Astrocyte of the spinal cord (primary cell): ENCODE measurements at places on chromosomes 13 and 19.

DNA sequence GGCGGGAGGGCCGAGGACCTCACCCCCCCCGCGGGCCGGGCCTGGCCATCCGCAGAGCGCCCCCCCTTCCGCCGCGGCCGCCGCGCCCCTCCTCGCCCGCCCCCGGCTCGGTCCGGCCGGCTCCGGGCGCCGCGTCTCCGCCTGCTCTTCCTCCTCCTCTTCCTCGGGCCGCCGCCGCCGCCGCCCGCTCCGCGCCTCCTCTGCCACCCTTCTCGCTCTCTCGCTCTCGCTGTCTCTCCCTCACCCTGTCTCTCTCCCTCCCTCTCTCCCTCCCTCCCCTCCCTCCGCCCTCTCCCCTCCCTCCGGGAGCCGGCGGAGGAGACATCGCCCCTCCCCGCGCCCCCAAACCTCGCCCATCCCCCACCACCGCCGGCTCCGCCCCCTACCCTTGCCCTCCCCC is at the start of gene SHANK1:
TSS of gene SHANK1 (minus strand) at position 237 of the 400 bp plus-strand sequence. CDS start 2,883 bp downstream, outside the sequence.
- DNase-seq = no peak

DNA sequence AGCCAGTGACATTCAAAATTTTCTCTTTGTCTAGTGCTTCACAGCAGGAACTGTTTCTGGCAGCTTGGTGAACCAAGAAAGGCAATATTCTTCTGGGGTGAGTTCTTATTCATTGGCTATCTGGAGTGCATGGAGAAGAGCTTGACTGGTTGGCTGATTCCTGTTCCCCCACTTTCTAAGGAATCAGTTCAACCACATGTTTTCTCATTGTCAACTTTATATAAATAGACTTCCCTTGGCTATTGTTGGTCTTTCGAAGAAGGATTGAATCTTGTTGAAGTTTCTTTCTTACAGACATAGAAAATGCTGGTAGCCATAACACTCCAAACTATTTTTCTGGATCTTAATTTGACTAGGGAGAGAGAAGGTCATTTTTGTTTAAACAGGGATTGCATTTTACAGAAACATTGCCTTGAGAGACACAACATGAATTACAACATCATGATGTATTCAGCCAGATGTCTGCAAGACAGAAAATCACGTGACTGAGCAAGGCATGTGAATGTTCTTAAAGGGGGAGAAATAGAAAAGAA is 85.2 kb downstream of the EDNRB start:
- DNase-seq = peak; percentile 3

DNA sequence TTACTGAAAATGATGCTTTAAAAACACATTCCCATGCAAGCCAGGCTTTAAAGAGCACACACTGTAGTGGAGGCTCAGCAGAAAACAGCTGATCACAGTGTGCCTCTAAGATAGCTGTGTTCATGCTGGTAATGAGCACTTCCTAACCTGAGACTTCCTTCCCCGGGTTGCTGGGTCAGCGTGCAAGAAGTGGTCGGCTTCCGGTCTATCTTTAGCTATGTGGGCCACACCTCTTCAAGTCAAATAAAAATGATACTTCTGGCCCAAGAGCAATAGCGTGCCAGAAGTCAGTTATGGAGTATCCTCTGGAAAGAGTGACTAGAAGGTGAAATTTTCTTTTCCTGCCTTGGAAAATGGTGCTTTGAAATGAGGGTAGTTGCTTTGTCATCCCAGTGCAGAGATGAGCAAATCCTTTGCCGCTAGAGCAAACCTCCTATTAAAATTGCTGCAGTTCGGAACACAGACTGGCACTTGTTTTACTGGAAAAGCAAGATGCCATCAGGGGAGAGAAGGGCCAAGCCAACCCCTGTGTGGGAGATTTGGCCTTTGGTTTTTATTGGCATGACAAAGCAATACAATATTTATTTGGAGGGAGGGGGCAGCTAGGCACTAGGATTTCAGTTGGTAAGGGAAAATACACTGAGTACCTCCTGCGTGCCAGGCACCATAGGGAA is 64.2 kb downstream of the ARHGAP35 start:
- no peak for DNase-seq

DNA sequence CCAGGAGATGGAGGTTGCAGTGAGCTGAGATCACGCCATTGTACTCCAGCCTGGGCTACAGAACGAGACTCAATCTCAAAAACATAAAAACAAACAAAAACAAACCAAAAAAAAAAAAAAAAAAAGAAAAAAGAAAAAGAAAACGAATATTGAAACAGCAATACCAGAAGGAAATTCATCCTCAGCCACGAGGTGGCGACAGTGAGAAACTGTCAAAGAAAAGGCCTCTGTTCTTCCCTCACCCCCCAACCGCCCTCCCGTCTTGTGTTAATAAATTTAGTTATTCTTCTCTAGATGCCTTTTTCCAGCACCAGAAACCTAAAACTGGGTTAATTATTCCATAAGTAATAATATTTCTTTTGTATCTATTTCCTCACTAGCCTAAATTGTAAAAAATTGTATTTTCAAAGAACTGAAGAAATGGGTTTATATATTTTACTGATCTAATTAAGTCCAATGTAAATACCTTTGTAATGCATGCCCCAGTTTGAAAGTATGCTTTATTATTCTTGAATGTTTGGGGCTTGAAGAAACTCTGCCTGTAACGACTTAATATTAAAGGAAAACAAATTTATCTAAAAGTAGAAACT is 38.6 kb downstream of the LIG4 start:
- no peak for DNase-seq

DNA sequence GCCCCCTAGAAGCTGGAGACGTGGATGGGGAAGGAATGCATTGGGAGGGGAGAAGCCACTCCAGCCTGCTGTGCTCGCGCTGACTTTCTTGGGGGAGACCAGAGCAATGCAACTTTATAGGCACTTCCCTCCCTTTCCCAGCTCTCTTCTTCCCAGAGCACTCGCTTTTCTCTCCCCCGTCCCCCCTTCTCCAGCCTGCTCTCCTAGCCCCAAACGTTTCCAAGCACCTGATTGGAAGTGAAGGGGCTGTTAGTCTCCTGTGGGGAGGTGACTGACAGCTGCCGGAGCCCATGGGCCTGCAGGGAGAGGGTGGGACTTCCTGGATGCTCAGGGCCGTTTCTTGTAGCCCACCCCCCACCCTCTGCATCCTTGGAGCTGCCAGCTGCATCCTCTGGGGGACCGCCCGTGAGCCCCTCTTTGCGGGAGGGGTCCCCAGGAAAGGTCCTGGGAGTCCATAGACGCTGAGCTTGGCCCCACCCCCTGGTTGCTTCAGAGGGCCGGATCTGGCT is 2.5 kb downstream of the HDGFL2 start:
- DNase-seq = peak; percentile 70

GRCh38 chr19:46945694-46946489 is 73.7 kb upstream of the NPAS1 start:
- DNase-seq = no peak

DNA sequence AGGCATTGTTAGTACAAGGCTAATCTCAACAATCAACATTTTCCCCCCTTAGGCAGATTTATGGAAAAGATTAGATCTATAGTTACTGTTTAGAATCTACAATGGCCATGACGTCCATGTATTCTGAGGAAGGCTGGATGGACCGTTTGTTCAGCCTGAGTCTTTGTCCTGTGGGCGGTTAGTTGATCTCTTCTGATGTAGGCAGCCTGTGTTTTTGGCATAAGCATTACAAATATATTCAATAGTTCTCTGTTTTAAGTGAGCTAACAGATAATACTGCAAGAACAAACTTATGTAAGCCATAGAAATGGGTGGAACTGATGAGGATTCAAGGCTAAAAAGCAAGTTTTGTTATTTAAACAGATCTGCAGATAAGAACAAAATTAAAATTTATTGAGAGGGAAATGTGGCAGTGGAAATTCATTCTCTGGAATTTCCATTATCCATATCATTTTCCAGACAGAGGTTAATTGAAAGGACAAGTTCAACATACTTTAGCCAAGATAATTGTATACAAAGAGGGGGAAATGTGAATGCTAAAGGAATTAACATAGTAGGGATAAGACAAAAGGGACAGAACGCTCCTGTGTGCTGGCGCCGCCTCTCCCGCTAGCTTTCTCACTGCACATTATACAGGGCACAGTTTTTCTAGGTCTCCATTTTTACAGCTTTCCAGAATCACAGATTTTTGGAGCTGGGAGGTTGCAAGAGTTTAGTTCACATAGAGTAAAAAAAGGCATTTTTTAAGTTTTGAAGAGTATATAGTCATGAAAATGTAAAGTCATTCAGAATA is 48.6 kb downstream of the FAM124A start:
- no peak for DNase-seq

- DNase-seq = no peak
Observed at GRCh38 chr13:88761145-88761544, 1090.0 kb downstream of the SLITRK5 start.
